Gastrocnemius medialis (tissue), 4 donors: ENCODE measurements at places on chromosomes 5 and 9. TPM values are rescaled to one million over a fixed set of nuclear protein-coding genes. Genes with fewer than 3 reads are reported as not detected.

DNA sequence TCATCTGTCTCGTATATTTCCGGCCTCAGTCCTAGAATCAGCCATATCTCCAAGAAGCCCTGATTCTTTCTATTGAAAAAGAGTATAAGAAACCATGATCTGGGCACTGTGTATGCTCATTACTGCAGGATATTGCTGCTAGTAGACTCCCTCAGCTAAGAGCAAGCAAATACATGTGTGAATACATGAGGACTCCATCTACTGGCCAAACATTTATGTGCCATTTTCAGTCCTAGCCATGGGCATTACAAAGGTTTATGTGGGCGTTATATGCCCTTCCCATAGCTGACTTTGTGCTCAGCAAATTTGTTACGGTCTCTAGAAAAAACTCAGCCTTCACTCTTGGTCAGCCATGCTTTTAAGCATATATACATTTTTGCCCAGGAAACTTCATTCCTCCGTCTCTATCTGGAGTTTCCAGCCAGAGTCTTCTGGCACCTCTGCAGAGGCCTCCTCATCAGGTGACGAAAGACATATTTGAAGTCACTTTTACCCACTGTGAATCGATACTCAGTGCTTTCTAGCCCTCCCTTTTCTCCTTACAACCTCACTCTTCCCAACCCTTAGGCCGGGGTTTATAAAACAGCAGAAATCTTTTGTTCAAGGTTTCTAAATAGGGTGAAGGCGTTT, 1495.6 kb upstream of the CDH6 start:
- no peak for DNase-seq

The CAMSAP1 gene
- total RNA-seq: 94.8 TPM

GRCh38 chr9:27212191-27212590, 84.8 kb downstream of the EQTN start:
- DNase-seq: no peak

The ZNF462 gene
- total RNA-seq: 9.9 TPM

GRCh38 chr5:84393969-84394368, 9.3 kb upstream of the EDIL3 start:
- DNase-seq: no peak

DNA sequence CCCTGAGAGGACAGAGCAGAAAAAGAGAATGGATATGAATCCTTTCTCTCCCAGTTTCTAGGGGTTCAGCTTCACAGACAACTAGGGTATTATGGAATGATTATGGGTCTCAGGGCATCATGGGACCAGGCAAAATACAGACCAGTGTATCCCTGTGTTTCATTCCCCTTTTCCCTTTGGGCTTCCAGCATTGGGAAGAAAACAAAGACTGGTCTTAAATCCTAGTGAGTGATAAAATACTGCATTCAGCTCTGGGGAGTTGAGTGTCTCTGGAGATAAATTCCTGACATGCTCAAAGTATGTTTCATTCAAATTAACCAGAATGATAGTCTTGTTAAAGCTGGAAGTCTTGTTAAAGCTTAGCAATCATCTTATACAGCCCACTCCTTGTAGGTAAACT, 2.4 kb upstream of the POU4F3 start:
- no peak for DNase-seq

DNA sequence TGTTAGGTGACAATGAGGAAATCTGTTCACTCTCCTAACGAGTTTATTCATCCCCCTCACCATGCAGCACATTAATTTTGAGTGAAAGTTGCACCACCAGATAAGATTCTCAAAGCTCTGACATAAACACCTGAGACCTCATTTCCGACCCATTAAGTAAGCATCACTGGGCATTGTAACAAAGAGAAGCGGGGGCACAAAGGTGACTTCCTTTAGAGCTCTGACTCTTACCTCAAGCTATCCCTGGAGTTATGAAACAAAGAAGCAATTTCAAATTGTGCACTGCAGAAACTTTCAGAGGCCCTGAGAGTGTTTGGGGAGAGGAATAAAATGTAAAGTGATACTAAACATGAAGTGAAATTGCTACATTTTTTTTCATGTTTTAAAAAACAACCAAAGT, 29.5 kb downstream of the C5orf15 start:
- DNase-seq: no peak

GRCh38 chr9:129291041-129291501, 113.0 kb upstream of the IER5L start:
- peak; percentile 4 for DNase-seq

DNA sequence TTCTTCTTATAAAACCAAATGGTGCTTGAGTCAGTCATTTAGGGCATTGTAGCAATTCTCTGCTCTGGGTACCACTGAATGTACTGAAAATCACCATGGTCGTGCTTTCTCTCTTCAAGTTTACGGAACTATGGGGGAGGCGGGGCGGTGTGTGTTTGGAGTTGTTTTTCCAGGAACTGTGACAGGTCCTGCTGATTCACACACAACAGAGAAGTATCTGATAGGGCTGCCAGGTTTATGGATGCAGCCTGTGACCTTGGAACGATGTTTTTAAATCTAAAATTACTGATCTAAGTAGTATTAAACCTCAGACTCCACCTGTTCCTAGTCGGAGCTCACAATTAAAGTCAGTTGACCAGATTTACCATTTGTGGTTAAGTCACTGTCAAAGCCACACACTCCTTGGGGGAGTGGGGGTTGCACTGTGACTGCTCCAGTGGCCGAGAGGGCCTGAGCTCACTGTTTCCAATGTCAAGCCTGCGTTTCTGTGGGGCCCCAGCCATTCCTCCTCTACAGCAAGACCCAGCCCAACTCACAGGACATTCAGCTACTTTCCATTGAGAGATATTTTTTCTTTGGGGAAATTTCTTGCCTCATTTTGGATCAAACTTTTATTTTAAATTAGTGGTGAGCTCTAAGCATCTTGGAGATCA, 44.4 kb downstream of the GADD45G start:
- no peak for DNase-seq

GRCh38 chr5:125746917-125747316, 676.3 kb upstream of the GRAMD2B start:
- no peak for DNase-seq

- no peak for DNase-seq
Measured at GRCh38 chr9:16266648-16267276, 603.7 kb downstream of the BNC2 start.

DNA sequence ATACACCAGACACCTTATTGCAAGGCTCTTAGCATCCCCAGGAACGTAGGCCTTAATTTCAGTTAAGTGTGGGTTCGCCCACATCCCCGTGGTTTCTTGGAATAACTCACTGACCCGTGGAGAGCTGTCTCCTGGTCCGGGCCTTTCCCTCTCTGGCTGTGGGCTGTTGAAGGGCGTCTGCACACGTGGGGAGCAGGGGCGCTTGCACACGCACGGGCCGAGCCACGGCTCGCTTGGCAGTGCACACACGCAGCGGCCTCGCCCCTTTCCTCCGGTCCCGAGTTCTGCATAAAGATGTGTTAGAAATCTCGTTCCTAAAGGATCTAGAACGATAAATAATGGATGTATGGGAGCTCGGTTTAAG, 141.9 kb downstream of the PBX3 start:
- DNase-seq: no peak
